Esophagus muscularis mucosa (tissue), 4 donors: ENCODE measurements at places on chromosomes 16 and 17. TPM values are rescaled to one million over a fixed set of nuclear protein-coding genes. Genes with fewer than 3 reads are reported as not detected.

GDPD1 gene
- 2.0 TPM for total RNA-seq

MARCHF10 gene
- 0.33 TPM for total RNA-seq

MT4 gene
- total RNA-seq, result not detected

RSAD1 gene
- total RNA-seq, result 13.4 TPM

CCL7 gene
- not detected for total RNA-seq

PROCA1 gene
- total RNA-seq, result 0.50 TPM

GPR179 gene
- not detected for total RNA-seq

TEX19 gene
- not detected for total RNA-seq

KRTAP4-4 gene
- total RNA-seq, result not detected

SDR42E1 gene
- total RNA-seq, result 0.66 TPM

SPATA32 gene
- not detected for total RNA-seq
